ENCODE measurements at places on chromosomes 1 and 21.

DNA sequence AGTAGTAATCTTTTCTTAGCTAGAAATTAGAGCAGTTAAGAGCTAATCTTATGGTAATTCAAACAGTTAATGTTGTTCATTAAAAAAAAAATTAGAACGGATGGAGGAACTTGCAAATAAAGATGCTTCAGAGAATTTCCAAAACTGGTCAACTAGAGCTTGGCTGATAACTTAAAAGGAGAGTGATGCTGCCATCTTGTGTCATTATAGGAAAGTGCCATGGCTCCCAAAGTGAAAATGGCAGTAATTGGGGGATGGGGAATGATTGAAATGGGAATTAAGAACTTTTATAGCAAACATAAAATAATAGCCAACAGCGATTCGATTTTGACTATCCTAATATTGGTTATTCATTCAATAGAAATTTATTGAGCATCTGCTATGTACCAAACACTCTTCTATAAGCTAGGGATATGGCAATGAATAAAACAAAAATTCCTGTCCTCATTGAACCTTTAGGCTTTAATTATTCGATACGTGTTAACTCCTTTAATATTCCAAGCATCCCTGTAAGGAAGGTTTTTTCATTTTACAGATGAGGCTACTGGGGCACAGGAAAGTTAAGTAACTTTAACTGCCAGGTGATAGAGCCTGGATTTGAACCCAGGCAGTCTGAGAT is 5.7 kb upstream of the PLPP3 start:
- DNase-seq: peak; percentile 77

DNA sequence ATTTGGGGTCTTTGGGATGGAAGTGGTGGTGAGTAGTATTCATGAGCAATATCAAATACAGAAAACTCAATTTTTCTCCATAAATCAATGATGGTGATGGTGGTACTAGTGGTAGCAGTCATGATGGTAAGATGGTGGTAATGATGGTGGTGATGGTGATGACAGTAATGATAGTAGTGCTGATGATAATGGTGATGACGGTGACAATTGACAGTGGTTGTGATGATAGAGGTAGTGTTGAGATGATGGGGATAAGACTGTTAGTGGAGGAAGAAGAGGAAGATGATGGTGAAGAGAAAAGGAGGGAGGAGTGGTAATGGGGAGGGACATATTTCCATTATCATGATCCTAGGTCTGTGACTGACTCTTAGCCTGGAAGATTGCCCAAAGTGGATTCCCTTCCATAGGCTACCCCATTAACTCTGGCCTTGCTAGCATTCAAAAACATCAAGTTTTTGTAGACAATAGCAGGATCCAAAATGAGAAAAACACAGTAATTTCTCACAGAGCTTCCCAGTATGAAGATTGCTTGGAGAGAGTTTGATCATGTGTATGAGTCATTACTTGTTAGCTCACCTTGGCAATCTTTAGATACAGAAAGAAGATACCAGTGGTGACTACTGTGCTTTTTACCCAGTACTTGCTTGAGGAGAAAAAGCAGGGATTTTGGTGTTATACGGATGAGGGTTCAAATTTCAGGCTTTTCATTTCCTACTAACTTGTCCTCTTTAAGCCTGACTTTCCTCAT is 93.9 kb downstream of the ATP1A1 start:
- no peak for DNase-seq

- peak; percentile 85 for DNase-seq
Measured at GRCh38 chr1:41783189-41783639, 135.5 kb downstream of the HIVEP3 start.

DNA sequence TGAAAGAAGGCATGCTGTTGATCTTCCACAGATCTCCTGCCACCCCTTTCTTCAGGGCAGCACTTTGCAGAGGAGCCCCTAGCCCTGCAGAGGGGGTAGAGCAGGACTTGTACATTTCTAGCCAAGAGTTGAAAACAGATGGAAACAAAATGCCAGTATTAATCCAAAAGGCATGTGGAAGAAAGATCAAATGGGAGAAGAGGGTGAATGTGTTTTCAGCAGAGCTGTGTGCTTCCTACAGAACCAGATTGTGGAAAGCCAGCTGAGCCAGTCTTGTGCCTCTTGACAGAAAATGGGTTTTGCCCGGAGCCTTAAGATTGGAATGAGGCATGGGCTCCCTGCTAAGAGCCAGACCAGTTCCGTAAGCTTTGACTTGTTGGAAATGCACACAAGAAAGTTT is 105.2 kb upstream of the TSPAN2 start:
- DNase-seq: no peak

GRCh38 chr1:15515022-15515663 is 8.9 kb downstream of the CASP9 start:
- no peak for DNase-seq

GRCh38 chr21:37767984-37768383 is 148.3 kb downstream of the KCNJ6 start:
- DNase-seq: peak; percentile 61
